ENCODE measurements at places on chromosomes 6 and 20. TPM values are rescaled to one million over a fixed set of nuclear protein-coding genes. Genes with fewer than 3 reads are reported as not detected.

Gene FAM229B
- 8.7 TPM for total RNA-seq

Gene FAM217A
- not detected for total RNA-seq

Gene FERMT1
- 17.0 TPM for total RNA-seq

Gene LY6G6F
- total RNA-seq, result not detected

Gene UNC5CL
- total RNA-seq, result 0.57 TPM

Gene PPP1R14C
- total RNA-seq, result 0.78 TPM

Gene ZFP57
- total RNA-seq, result not detected

Gene PHF20
- 23.4 TPM for total RNA-seq

Gene OR2J3
- not detected for total RNA-seq

Gene PDYN
- total RNA-seq, result 0.06 TPM

Gene NKX2-4
- total RNA-seq, result not detected

Gene VNN1
- 0.06 TPM for total RNA-seq

Gene AARS2
- total RNA-seq, result 6.4 TPM

Gene SDCBP2
- 0.62 TPM for total RNA-seq

Gene MCM8
- total RNA-seq, result 21.5 TPM

Gene ENPP4
- total RNA-seq, result 0.29 TPM

Gene GHRH
- not detected for total RNA-seq

Gene HLA-DOA
- total RNA-seq, result 0.50 TPM

Gene RAB5IF
- total RNA-seq, result 279 TPM

Gene ALDH8A1
- not detected for total RNA-seq

Gene GLP1R
- total RNA-seq, result not detected

Gene GATA5
- 0.45 TPM for total RNA-seq

Gene GSTA3
- not detected for total RNA-seq

Gene GRM4
- 0.05 TPM for total RNA-seq

Gene BEND3
- total RNA-seq, result 3.3 TPM

Gene OTOR
- total RNA-seq, result not detected

Gene ACTL10
- not detected for total RNA-seq

Gene SENP6
- total RNA-seq, result 38.5 TPM

Measured in A549 treated with RU486 at 1 μM for 4 hours (cell line).